ENCODE measurements at places on chromosomes 1 and 21.

DNA sequence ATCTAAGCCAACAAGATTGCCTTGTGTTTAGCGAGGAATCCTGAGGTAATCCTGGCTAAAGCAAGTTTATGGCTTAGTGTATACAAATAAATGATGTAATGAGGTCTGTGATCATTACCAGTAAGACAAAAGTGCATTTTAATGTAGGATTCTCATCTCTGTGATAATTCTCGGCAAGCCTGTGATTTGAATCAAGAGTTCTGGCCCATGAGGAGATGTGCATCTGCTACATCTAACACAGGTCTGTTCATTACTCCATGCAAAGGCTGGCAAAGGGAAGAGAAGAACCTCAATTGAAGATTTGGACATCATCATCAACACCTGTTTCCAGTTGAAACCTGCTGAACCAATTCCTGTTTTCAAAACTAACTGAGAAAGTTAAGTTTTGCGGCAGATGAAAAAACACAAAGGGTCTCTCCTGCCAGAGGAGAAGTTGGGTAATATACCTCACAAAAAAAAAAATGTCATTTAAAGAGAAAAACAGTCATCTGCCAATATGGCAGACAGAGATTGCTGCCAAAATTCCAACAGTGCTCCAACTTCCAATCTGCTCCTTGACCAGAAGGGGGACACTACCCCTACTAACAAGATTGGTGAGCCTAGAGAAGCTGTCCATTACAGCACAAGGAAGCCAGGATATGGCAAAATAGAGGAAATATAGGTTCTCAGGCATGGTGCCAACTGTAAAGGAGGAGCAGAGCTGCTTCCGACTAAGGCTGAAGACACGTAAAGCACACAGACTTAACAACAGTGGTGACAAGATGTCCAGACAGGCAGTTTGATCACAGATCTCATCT is 453.7 kb downstream of the TTLL7 start:
- peak; percentile 24 for DNase-seq

DNA sequence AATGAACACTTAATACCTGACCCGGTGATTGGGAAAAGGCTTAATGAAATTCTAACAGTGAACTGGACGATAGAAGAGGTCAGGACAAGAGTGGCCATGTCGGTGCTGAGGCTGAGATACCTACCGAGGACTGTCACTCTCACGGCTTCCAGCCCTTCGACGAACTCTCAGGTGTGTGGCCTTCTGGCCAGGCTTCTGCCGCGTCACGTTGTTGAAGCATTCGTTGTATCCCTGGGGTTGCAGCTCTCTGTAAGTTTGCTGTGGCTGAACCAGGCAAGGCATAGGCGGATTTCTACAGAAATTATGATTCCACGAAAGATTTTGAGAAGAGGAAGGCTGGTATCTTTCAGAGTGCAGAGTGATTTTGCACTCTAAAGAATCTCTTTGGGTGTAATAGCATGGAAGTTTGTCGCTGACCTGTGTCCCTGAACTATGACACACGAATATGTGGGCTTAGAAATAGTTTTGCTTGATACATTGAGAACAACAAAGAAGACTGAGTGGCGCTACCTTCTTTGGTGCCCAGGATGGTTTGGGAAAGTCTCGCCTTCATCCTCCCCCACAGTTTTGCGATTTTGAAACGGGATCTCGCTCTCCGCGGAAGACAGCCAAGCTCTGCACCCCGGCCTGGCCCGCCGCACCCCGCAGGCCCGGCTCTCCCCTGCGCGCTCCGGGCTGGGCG is 403 bp upstream of the EPHX4 start:
- no peak for DNase-seq

- DNase-seq: no peak
Measured at GRCh38 chr1:61213245-61214011, 131.1 kb downstream of the NFIA start.

- no peak for DNase-seq
Measured at GRCh38 chr1:201181726-201182125, 8.9 kb upstream of the IGFN1 start.

- no peak for DNase-seq
Measured at GRCh38 chr1:11339346-11340232, 66.6 kb downstream of the UBIAD1 start.

DNA sequence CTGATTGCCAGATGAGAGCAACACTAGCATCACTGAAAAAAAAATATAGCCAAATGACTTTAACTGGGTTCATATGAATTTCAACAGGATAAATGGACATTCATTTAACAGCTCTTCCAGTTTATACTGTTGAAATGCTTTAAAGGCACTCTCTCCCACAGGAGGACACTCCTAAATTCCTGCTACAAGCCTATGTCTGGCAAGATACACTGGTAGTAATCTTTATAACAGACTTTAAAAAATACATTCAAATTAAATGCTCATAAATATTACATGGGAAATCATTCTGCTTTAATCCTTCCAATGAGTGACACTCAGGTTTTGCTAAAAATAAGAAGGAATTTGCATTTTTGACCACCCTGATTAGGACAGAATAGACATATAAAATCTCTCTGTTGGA is 526.7 kb upstream of the ADAMTS5 start:
- DNase-seq: no peak

DNA sequence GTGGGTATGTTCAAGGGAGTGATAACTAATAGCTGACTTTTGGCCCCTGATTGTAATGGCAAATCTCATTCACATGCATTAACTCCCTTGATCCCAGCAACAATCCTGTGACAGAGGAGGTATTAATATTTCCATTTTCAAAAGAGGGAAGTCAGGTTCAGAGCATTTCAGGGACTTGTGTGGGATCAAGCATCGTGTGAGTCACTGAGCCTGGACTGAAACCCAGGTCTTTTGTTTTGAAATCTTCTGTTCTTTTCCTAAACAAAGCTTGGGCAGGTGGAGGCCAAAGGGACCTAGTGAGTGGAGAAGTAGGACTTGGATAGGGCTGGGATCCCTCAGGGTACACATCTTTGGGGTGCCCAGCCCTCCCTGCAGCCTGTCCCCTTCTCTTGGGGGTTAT is 37.9 kb downstream of the ETNK2 start:
- peak; percentile 30 for DNase-seq

- no peak for DNase-seq
Measured at GRCh38 chr1:231803353-231803752, 176.8 kb downstream of the DISC1 start.

DNA sequence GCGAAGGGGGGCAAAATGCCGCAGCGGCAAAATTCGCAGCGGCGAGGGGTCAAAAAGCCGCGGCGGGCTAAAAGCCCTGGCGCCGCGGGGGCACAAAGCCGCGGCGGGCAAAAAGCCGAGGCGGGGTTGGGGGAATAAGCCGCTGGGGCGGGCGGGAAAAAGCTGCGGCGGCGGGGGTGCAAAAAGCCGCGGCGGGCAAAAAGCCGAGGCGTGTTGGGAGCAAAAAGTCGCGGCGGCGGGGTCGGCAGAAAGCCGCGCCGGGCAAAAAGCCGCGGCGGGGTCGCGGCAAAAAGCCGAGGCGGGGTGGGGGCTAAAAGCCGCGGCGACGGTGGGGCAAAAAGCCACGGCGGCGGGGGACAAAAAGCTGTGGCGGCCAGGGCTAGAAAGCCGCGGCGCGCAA is 3902.5 kb downstream of the SRGAP2C start:
- no peak for DNase-seq

DNA sequence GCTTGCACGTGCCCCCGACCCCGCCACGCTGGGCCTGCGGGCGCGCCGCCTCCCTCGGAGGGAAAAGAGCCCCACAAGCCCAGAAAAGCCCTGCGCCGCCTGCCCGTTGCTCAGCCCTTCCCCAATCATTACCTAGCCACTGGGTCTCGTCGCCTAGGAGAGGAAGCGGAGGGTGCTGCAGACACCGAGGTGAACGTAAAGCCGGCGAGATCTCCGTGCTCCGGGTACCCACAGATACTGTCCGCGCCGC is at the start of gene ENO1:
ENO1 (minus strand) TSS at position 239 of the 250 bp plus-strand sequence. CDS start 3,778 bp downstream, outside the sequence.
- DNase-seq: no peak

GRCh38 chr21:30227633-30228404 is 11.9 kb upstream of the CLDN8 start:
- peak; percentile 74 for DNase-seq

DNA sequence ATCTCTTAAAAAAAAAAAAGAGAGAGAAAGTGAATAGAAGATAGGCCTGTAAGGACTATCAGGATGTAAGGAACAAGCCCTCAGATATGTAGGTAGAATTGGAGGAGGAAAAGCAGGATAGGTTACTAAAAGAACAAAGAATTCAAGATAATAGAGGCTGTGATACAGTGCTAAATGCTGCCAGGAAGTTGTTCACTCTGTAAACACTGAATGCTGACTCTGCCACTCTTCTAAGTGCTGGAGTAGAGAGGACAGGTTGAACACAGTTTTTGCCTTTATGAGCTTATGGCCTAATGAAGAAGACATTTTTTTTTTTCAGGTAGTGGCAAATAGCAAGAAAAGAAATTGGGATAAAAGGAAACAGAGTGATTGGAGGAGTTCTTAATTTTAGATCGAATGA is 90.6 kb upstream of the ZNF678 start:
- DNase-seq: no peak

DNA sequence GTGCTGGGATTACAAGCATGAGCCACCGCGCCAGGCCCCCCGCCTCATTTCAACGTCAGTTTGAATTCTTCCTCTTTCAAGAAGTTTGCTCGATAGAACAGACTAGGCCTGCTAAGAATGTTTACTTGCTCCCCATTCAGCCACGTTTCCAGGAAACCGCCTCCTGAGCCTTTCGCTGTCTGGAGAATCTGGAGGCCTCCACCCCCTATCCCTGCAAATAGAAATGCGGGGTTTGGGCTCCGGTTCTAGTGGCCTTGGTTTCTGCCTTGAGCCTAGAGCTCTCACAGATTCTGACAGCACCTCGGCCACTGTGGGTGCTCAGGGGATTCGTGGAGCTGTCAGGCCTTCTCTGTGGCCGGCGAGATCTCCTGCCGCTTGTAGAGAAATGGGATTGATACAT is 84.3 kb downstream of the UBIAD1 start:
- no peak for DNase-seq

DNA sequence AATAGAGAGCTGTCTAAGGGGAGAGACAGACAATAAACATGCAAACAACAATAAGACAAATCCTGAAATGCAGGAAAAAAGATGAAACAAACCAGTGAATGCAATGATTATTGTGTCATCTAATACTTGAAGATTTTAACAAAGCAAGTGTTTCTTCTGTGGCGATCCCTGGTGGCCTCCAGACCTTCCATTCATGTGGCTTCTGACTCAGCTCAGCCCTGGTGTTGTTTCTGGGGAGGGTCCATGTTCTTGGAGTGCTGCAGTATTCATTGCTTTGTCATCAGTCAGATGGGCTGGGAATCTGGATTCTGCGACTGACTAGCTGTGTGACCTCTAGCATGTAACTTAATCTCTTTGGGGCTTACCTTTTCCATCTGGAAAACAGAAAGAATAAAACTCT is 1.5 kb upstream of the C2CD4D start:
- DNase-seq: peak; percentile 92

DNA sequence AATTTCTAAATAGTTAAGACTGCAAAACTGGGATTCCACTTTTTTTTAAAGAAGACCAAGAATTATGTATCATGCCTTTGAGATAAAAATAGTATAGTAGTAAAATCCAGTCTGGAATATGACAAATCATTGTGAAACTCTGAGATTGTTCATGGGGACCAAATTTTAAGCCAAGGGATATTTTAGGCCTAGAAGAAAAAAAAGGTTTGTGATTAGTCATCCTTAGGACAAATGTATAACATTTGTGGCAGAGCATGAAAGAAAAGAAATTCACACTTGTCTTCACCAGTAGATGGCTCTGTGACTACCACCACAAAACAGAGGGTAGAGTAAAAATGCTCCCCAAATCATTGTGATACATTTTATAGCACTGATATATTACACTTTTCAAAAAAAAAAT is 226.1 kb downstream of the KCTD3 start:
- DNase-seq: peak; percentile 22

DNA sequence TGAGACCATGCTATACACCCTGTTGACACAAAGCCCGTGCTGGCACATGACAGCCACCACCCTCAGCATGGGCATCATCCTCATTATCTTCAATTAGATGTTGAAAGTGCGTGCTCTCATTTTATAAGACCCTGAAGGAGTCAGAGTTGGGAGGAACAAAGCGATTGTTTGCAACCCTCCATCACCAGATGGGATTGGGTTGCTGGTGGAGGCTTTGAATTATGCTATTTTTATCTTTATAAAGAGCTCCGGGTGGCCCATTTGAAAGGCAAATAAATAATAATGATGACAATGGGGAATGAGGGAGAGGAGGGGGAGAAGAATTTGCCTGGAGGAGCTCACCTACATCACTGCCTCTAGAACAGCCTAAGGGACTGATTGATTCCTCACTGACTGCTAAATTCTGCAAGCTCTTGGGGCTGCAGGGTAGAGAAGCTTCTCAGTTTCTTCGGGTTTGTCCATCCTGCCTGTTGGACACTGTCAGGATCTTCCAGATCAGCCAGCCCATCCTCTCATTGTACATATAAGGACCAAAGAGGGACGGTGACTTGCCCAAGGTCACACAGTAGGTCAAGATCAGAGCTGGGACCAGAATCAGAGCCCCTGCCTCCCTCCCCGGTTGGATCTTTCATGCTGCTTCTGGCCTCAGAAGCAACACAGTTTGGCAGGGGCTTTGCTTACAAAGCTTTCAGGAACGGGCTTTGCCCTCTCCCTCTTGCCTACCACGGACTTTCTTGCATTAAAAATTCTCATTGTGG is 130.9 kb upstream of the ZBTB40 start:
- no peak for DNase-seq

DNA sequence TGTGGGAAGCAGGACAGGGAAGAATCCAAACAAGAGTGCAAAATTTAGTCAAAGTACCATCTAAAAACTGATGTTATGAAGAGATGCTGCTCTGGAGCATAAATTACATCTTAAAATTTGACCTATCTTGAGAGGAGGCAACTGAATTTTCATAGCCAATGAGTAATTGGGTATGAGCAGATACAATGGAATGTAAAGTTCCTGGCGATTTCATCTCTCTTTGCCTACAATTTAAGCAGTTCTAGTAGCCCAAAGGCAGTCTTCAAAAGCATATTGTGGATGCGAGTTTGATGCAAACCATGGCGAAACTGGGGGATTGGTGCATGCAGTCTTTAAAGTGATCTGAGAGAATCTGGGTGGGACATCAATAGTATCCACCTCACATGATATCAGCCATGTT is 1265.9 kb downstream of the BRINP3 start:
- DNase-seq: peak; percentile 27
